CD4-positive, alpha-beta T cell treated with Interleukin-12 subunit alpha and Interleukin-12 subunit beta, for 1 hour (primary cell): ENCODE measurements at places on chromosomes 4 and X.

DNA sequence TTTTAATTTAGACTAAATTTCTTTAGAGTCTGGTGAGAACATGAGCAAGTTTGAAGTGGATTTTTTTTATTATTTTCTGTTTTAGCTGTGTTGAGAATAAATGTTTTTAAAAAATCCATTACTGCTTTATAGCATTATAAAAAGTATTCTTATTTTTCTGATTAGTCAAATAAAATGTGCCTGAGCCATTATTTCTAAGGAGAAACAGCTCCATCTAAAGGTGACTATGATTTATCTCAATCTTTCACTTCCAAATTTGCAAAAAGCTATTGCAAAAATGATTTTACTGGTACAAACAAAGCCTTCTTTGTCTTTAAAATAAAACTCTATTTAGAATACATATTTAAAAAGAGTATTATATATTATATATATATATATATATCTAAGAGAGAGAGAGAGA is 959.2 kb downstream of the FAM133A start:
- DNase-seq: no peak

DNA sequence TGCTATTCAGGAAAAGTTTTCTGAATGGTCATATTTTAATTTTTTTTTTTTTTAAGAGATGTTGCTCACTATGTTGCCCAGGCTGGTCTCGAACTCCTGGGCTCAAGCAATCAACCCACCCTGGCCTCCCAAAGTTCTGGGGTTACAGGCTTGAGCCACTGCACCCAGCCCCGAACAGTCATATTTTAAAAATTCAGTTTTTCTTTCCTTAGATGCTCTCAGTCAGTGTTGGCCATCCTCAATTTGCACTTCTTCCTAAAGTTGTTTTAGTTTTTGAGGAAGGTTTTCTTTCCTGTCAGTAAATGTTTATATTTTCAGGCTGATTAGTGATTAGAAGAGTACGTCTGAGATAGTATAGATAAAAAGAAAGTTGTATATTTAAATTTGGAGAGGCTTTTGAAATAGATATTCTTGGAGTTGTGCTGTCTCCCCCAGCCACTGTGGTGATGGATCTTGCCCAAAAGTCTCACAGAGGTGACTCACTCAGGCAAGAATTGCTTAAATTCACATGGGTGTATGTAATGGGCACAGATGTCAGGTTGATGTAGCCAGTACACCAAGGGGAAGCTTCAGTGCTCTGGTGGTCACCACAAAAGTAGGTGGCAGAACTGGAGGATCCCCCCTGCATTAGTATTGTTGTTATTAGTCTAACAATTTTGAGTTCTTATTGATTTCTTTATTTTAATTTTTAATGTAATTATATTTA is 72.2 kb upstream of the ELOVL6 start:
- no peak for DNase-seq

DNA sequence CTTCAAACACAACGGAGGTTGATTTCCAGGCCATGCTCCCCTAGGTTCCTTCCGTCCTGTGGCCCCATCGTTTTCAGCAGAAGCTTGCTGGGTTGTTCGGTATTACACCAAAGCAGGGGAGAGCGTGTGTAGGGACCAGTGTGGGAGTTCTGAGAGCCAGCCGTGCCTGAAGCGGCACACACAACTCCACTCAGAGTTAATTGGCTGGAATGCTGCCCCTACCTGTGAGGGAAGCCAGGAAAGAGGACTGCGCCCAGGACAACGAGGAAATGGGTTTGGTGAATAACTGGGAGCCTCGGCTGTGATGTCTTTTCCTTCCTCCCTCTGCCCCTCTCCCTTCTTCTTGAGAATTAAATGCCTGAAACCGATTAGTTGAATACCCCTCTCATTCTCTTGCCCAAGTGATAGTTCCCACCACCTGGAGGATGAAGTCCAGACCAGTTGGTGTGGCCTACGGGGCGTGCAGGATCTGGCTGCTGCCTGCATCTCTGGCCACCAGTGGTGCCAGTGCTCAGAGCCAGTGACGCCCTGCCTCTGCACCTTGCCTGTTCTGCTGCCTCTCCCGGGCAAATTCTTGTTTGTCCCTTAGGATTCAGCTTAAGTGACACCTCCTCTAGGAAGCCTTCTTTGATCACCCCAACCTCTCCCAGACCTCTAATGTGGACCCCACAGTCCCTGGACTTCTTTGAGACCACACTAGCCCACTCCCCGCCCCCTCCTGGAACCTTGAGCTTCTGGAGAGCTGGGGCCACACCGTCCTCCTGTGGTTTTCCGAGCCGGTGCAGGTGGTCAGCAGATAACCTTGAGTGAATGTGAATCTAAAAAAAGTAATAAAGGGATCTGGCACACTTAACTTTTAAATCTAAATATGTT is 33.6 kb downstream of the TBC1D14 start:
- DNase-seq: no peak

DNA sequence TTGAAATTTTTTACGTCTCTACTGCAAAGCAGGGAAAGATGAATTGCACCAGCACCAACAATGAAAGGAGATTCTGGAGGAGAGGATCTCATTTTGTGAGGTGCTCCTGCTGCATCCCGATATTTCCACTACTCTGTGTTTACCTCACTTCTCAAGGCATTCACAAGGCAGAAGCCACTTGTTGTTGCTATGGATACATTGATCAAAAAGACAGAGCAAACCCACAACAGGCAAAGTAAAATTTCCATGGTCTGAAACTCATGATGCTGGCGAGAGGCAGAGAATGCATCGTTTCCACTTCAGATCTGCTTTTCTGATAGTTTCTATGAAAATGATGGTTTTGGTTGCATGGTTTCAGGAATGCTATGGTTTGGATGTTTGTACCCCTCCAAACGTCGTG is 323.3 kb downstream of the ASMT start:
- no peak for DNase-seq

GRCh38 chr4:17760626-17761025 is 20.8 kb downstream of the FAM184B start:
- no peak for DNase-seq
